ENCODE measurements at places on chromosomes 13 and 19. TPM values are rescaled to one million over a fixed set of nuclear protein-coding genes. Genes with fewer than 3 reads are reported as not detected.

DNA sequence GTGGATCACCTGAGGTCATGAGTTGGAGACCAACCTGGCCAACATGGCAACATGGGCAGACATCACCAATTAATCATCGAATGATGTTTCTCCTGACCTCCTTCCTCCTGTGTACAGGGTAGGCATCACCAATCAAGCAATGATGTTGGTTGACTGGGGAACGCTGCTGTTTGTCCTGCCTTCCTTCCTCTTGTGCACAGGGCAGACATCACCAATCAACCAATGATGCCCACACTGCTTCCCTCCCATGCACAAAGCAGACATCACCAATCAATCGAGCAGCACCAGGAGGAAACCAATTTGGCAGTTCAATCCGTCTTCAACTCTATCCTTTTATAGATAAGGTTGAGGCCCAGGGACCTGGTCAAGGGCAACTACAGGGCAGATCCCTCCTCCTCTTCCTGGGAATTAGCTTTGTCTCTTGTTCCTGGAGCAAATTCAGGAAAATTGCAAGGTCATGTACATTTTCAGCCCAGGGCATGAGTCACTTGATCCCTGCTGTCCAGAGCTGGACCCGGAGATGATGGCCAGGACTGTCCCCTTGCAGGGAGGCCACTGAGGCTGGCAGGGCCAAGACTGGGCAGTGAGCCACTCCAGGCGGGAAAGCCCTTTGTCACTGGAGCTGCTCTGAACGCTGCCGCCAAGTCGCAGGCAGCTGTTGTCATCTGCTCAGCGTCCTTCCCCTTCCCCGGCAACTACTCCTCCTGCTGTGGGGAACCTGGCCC is 5.3 kb upstream of the CSNK1G2 start:
- DNase-seq = peak; percentile 51

- peak; percentile 26 for DNase-seq
Measured at GRCh38 chr13:23979361-23980159, 82.3 kb upstream of the C1QTNF9B start.

ATXN8OS gene
- total RNA-seq = not detected

DNA sequence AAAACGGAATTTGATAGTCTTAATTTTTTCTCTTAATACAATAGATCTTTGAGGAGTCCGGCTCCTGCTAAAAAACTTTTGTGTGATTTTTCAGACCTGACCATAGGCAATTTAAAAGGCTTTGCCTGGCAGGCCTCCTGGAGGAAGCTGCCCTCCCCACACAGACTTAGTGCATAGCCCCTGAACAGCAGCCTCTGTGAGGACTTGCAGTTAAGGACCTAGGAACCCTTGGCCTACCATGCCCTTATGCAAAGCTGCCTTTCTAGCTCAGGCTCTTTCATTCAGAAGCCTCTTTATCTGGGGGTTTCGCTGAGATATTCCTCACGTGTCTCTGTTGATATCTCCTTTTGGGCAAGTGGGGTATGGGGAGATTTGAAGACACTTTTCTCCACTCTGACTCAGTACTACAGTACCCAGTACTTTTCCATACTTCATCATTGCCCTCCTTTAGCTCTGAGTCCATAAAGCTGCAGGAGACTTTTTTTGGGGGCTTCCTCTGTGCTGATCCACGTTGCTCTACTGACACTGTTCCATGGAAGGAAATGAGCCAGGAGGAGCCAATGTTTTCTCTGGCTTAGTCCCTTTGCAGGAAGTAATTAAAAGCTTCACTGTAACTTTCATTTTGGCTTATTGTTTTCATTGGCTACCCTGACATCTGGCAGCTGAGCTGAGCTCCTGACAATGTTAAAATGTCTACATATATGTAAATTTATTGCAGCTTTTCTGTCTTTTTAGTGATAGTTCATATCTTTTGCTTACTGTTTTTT is 283.1 kb downstream of the TDRD3 start:
- peak; percentile 75 for DNase-seq

GRCh38 chr13:51532736-51533197 is 51.5 kb upstream of the WDFY2 start:
- DNase-seq = no peak

- no peak for DNase-seq
Measured at GRCh38 chr13:36945078-36945477, 25.0 kb upstream of the SMAD9 start.

- DNase-seq = no peak
Measured at GRCh38 chr13:51291341-51291740, 48.1 kb upstream of the SERPINE3 start.

GRCh38 chr19:48446579-48446978 is 796 bp downstream of the GRWD1 start:
- DNase-seq = no peak

DNA sequence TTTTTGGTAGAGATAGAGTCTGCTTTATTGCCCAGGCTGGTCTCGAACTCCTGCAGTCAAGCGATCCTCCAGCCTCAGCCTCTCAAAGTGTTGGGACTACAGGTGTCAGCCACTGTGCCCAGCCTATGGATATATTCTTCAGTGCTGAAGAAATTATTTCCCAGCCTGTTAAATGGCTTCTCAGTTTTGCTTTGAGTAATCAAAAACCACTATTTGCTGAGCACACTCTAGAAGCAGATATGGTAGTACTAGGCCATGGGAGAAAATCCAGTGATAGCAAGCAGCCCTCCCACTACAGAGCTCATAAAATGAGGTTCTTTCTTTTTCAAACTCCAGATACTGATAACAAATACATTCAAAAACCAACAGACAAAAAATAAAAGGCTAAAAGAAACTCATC is 80.6 kb upstream of the CLDN10 start:
- DNase-seq = no peak

- no peak for DNase-seq
Measured at GRCh38 chr13:36192166-36192565, 22.2 kb downstream of the SOHLH2 start.

DNA sequence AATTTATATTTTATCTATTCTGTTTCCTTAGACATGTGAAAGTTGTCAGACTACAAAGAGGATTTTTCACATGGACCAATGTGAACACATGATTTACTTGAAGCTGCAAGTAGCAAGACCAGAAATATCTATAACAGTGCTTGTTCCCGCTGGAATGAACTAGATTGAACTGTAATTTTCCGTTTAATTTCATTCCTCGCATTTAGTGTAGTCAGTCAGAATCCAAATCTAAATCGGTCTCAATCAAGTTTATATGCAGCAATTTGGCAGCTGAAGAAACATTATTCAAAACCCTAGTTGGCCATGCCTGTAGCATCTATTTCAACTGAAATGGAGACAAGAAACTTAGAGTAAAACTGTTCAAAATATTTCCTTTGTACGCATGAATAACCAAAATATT is 570.7 kb upstream of the SLITRK5 start:
- DNase-seq = no peak

DNA sequence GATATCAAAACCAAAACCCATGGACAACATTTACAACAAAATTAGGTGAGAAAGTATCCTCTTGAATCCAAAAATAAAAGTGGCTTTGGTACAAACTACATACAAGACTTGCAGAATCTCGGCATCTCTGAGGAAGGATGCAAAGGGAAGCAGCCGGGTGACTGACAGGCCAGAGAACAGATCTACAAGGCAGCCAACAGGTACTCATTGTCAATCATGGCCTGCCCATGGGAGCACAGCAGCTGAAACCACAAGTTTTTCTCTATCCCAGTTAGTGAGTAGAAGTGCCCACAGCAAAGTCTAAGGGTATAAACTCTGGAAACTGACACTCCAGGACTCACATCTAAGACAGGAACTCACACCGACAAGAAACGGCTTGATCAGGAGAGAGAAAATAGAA is 74.5 kb downstream of the TBC1D4 start:
- DNase-seq = no peak

GRCh38 chr19:35776102-35776788 is 881 bp downstream of the ARHGAP33 start:
- no peak for DNase-seq

- DNase-seq = no peak
Measured at GRCh38 chr19:3604987-3605343, 1.7 kb downstream of the TBXA2R start.

DNA sequence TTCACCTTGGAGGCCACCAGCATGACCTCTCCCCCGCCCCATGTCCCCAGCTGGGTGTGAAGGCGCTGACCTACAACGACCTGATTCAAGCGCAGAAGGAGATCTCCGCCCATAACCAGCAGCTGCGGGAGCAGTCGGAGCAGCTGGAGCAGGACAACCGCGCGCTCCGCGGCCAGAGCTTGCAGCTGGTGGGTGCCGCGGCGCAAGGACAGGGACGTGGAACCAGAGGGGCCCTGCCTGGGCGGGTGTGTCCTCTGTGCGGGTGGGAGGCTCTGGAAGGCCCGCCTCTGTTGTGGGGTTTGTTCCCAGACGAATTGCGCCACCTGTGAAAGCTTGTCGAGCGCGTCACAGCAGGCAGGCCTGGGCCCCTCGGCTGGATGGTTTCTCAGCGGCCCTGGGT is 22.3 kb downstream of the PLEKHJ1 start:
- DNase-seq = no peak

KCNK6 gene
- not detected for total RNA-seq

LIM2 gene
- not detected for total RNA-seq

C13orf46 gene
- 3.6 TPM for total RNA-seq

- no peak for DNase-seq
Measured at GRCh38 chr13:45133396-45134118, 13.2 kb downstream of the GTF2F2 start.

DNA sequence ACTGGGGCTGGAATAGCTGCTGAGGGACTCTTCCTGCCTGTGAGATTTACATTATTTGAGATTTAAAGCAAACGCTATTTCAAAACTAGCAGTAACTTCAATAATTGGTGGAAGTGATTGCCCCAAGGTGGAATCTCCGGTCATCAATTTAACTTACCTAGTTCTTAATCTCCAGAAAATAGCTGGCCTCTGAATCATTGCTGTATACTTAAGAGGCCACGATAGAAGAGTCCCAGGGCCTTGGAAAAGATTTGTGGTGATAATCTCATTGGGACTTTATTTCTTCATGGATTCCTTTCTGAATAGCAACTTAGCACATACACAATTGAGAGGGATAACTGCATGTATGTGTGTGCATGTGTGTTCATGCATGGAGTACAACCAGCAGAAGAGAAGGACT is 120.2 kb downstream of the DNAJC15 start:
- DNase-seq = no peak

- DNase-seq = no peak
Measured at GRCh38 chr19:46392837-46393236, 20.5 kb downstream of the CCDC8 start.

- DNase-seq = no peak
Measured at GRCh38 chr13:66518068-66518467, 712.1 kb downstream of the PCDH9 start.

GGN gene
- total RNA-seq = 1.3 TPM

DNA sequence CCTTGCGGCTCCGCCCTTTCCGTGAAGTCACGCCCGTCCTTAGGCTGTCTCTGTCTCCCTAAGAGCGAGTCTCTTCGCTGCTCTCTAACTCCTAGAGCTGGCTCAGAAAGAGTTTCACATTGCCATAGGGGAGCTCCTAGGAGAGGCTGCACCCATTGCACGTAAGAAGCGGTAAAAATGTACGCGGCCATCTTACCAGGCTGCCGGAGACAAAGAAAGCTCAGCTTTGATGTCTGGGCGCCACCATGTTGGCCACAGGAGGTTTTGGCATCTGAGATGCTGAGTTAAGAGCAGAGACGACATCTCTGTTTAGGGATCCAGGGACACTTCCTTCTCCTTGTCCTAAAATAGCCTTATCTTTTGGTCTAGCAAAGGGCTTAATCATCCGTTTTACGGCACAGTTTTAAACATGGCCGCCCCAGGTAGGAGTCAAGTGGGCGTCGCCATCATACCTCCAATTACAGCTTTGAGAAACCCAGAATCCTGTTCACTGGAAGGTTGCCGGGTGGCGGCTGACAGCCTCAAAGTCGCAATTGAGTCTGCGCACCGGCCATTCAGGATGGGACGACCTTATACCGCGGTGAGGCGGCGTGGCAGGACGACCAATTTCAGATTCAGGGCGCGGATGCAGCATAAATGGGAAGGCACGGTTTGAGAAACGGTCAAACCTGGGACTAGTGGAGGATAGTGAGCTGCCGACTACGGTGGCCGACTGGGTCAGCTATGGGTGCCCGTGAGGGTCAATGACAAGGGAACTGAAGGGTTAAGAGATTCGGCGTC is at the start of gene ZNF793:
TSS of gene ZNF793 (plus strand) at position 553 of the 780 bp plus-strand sequence. CDS start 16,501 bp downstream, outside the sequence.
- DNase-seq = peak; percentile 15

DNA sequence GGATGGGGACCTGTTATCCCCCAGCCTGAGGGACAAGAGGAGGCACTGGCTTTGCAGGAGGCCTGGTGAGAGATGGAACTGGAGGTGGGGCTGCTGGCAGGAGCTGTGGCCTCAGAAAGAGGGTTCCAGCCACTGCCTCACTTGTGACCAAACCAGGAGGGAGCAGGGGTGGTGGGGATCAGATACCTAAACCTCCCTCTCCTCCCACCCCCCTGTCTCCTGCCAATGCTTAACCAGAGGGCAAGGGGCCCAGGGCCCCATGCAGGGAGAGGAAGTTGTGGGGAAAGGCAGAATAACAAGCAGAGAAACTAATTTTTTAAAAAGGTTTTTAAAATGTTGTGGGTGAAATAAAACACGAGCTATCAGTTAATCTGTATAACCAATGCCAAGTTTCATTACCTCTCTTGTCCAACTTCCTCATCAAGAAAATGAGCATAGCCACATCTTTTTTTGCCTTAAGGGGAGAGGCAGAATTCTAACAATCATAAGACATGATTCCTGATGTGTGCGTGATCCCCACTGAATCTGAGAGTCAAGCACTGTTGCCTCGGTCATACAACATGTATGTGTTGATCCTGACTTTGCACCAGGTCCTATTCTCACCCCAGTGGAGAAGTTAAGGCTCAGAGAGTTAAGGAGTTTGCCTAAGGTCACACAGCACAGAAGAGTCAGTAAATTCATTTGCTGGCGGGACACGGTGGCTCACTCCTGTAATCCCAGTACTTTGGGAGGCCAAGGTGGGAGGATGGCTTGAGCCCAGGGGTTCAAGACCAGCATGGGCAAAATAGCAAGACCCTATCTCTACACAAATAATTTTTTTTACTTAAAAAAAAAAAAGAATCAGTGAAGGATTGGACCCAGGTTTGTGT is 12.9 kb downstream of the FXYD5 start:
- no peak for DNase-seq

- no peak for DNase-seq
Measured at GRCh38 chr13:29266756-29267733, 328.4 kb downstream of the SLC7A1 start.

DNA sequence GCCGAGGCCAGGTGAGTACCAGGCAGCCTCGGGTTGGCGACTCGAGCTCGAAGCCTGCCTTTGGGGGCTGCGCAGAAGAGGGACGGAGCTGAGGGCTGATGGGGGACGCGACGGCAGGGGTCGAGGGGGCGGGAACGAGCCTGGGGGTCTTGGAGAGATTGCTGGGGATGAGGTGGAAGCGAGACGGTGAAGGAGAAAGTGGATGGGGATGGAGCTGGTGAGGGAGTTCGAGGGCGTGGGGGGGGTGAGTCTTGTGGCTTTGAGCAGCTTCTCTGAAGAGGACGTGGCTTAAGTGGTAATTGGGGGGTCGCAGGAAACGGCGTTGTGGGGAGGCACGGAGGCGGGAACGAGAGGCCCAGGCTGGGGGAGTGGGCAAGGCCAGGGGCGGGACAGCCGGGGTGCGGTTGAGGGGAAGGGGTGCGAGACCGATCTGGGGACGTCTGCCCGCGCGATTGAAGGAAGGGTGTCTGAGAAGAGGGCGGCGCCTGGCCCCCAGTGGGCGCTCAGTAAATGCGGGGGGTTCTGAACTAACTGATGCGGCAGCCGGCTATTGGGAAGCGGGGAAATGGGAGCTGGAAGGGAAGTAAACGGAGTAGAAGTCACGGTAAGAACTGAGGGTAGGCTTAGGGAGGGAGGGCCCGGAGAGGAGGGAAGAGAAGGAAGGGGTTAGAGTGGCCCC is 426 bp downstream of the MYO9B start:
- DNase-seq = peak; percentile 42

- DNase-seq = no peak
Measured at GRCh38 chr13:30113983-30114570, 193.3 kb downstream of the KATNAL1 start.

- no peak for DNase-seq
Measured at GRCh38 chr13:37531049-37531448, 67.5 kb downstream of the POSTN start.

Measured in A673 (cell line).